ENCODE measurements at places on chromosomes 16 and 17.
A peak's percentile ranks its signal among the peaks of the same experiment; 100 is the strongest.

DNA sequence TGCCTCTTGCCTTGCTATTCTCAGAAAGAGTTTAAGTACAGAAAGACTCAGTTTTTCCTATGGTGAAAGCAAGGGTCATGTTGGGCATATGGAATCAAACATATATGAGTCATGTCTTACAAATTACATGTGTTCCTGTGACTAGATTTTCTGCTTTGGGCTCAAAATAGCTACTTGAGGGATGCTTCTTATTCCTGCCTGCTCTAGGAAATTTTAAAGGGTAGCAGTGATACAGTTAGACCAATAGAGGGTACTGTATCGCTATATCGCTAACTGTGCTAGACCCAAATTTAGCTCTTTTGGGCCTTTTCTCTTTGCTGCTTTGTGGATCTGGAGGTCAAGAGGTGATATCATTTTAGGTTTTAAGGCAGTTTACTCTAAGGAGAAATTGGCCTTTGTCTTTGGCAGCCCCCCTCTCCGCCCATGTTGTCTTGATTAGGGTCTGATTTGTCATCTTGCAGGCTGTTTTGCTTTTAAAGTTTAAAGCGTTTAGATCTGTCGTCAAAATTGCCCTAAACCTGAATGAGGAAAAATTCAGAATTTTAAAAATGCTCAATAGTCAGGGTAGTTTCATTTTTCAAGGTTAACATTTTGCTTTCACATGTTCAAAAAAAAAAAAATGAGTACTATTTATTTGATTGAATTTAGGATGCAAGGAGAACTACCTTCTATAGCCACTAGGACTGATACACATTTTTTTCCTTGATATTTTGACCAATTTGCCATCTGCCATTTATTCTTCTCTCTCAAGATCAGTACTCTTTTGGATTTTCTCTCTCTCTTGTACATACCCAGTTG, 8.8 kb downstream of the NFATC3 start:
- DNase-seq = no peak

- DNase-seq = no peak
Observed at GRCh38 chr17:7982666-7983065, 19.7 kb upstream of the GUCY2D start.

- no peak for DNase-seq
Observed at GRCh38 chr17:78197147-78197832, 10.1 kb downstream of the AFMID start.

GRCh38 chr16:1097800-1098199, 1.8 kb upstream of the C1QTNF8 start:
- no peak for DNase-seq

GRCh38 chr17:43353393-43353792, 45.4 kb upstream of the ARL4D start:
- DNase-seq = no peak

DNA sequence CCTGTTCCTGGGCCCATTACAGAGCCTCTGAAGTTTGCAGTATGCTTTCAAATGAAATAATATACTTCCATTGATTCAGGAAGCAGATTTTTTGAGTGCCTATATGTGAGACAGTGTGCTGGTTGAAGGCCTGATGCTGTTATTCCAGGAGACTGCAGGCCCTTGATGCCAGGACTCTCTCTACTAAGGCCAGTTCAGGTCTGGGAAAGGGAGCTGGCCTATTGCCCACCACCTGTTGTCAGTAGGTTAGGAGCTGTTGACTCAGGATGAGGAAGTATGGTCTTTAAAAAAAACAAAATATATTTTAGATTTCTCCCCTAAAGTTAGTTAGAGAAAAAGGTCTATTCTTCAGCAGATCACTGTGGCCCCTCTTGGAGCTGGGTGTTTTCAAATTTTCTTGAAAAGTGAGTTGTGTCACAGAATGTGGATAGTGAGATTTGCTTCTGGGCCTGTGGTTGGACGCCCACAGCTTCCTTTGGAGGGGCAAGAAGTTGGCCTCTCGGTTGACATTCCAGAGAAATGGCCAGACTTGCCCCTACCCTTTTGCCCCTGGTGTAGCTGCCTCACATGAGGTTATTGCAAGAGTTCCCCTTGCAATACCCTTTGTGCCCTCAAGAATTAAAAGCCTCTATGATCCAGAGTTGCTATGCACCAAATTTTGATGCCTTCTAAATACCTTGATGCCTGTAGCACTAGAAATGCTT, 7.9 kb downstream of the ESRP2 start:
- no peak for DNase-seq

DNA sequence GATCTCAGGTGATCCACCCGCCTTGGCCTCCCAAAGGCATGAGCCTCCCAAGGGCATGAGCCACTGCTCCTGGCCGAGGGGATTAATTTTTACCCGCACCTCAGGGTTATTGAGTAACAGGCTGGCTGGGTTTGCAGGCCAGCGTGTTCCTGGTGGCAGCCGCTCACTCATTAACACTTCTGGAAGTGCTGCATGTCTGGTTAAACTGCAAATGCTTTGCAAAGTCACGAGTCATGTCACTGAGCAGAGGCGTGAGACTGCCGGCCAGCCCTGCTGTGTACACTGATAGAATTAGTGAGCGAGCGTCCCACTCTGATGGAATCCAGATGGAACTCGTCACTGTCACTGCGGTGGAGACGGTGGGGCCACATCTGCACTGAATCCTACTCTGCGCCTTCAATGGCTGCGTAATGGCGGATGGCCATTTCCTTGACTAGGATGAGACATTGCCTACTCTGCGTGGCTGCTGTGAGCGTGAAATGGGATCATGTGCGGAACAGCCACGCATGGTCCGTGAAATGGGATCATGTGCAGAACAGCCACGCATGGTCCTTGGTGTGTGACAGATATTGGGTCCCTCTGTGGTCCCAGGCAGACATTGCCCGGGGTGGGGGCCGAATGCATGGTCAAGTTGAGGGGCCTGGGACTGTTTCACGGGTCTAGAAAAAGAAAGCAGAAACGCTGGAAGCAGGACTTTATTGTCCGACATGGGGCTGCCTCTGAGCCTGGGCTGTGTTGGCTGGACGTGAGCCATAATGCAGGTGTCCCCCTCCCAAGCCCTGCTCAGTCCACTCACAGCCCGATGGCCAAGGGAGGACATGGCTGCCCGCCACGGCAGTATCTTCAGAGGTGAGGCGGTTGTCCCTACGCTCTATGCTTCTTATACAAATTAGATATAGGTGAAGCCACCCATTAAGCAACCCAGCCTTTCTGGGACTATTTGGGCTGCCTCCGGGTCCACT, 740 bp upstream of the SLC5A10 start:
- DNase-seq = no peak

GRCh38 chr17:10072556-10073425, 125.6 kb downstream of the GAS7 start:
- DNase-seq = no peak

DNA sequence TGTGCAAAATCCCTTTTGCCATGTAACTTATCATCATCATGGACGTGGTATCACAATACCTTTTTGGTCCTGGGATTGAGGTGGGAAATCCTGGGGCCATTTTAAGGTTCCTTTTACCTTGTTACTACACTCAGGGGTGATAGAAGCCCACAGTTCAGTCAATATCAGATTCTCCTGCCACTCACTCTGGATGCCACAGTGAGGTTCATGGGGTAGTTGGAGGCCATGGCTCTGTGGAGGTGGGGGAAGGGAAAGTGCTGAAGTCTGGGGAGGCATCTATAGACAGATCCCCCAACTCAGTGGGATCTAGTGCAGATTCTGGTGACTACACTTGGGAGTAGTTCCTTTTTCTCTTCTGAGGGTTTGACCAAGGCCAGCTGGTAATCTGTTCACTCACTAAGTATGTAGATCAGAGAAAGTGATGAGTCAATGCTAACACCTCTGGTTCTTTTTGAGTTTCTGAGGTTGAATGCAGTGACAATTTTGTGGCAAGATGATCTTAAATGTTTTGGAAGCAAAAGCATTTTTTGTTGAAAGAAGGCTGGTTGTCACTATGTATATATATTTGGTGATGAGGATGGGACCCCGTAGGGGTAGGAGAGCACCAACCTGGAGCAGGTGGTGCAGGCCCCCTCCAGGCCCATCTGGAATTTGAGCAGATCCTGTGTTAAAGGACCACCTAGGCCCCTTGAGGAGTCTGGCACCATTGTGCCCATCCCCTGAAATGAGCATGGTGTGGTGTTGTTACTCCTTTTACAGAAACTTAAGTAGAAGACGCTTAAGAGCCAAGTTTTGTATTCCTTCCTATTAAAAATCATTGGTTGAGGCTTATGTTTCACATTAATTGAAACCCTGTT, 18.8 kb upstream of the IRF8 start:
- DNase-seq = no peak

GRCh38 chr16:52069866-52070265, 477.1 kb downstream of the TOX3 start:
- no peak for DNase-seq

DNA sequence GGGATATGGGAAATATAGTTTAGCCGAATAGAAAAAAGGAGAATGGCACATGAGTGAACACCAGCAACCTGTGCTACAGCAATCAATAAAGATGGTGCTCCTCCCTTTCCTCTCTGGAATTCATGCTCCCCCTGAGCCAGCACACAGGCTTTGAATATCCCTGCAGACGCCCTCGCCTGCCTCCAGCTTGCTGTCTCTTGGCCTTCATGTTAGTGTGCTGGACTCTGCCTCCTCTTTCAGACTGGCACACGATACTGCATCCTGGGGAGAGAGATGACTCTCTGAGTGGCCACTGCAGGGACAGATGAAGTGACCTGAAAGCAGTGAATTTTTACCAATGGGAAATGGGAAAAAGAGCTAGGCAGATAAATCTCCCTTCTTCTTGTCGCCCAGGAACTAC, 498.6 kb upstream of the SALL1 start:
- DNase-seq = no peak

DNA sequence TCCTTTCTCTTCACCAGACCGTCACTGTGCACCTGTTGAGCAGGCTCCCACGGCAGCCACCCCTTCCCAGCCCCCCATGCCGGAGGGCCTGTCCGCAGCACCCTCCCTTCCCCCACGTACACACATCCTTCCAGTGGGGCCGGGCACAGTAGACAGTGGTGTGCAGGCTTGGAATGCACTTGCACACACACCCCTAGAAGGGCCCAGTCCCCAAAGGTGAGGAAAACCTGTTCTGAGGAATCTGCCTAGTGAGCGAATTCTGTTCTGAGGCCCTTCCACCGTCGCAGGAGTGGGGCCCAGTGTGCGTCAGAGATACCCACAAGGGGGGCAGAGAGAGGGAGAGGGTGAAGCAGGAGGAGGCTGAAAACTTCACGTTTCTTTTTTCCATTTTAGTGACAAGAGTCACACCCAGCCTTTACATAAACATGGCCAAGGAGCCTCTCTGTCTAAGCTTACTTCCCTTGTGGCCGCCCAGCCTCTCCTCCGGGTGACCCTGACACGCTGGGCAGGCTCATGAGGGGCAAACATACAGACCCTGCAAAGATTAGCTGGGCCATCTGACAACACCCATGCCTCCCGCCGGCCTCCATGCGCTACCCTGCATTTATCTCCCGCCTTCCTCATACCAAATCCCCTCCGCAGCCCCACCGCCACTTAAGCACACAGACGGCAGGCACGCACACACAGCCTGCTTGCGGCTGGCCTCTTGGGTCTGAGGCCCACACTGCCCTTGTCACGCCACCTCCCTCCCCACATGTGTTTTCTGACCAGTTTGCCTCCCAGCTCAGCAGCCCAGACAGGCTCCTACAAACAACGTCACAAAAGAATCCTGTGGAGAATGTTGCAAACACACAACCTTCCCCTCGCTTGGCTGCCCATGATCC, 1.8 kb downstream of the ZBTB4 start:
- no peak for DNase-seq

DNA sequence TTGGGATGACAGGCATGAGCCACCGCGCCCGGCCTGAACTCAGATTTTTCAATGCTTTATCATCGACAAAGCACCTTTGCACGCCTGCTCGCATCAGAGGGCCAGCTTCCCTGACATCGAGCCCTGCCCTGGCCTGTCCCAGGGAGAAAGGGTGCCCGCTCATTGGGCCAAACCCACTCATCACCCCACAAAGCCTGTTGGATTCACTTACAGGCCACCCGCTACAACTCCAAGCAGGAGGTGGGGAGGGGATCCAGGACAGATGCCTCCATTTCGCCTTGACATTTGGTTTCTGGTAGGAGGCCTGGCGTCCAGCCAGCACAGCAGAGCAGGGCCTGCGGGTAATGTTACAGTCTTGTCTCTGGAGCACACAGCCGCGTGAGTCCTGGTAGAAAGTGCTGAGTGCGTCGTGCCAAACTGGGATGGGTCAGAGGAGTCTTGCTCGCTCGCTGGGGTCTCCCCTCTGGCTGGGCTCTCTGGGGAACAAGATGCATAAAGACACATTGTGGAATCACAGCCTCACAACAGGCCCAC, 19.8 kb downstream of the SMTNL2 start:
- no peak for DNase-seq

- no peak for DNase-seq
Observed at GRCh38 chr16:77430787-77431585, 3.8 kb downstream of the ADAMTS18 start.

GRCh38 chr17:31416503-31416923, 25.0 kb downstream of the RAB11FIP4 start:
- DNase-seq = no peak

DNA sequence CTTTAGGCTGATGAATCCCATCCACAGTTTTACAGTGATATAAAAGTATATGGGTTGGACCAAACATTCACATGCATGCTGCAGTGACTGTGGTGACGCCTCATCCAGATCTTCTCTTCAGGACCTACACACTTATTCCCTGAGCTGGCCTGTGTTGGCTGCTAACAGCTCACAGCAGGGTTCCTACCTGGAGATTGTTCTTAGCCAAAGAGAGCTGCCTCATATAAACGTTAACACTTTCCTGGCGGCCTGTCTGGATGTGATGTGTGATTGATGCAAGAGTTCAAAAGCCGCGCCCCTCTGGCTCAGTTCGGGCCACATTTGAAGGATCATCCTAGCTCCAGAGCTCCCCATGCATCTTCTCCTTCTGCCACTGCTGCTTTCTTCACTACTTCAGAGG, 93.0 kb upstream of the NETO2 start:
- DNase-seq = no peak

GRCh38 chr16:11743308-11744074, 834 bp upstream of the TXNDC11 start:
- DNase-seq = peak; percentile 44

- no peak for DNase-seq
Observed at GRCh38 chr17:58336456-58337209, 8.0 kb upstream of the TSPOAP1 start.

DNA sequence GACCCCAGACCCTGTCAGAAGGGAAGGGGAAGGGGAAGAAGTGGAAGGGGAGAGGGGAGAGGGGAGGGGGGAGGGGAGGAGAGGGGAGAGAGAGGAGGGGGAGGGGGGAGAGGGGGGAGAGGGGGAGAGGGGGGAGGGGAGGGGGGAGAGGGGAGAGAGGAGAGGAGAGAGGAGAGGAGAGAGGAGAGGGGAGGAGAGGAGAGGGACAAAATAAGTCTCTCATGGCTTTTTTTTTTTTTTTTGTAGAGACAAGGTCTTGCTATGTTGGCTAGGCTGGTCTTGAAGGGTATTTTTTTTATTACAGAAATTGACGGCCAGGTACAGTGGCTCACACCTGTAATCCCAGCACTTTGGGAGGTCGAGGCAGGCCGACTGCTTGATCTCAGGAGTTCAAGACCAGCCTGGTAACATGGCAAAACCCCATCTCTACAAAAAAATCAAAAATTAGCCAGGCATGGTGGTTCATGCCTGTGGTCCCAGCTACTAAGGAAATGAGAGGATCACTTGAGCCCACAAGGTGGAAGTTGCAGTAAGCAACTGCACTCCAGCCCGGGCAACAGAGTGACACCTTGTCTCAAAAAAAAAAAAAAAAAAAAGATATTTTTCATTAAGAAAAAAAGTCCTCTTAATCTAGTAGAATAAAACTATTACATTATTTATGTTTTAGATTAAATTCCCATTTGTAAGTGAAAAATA, 19.2 kb downstream of the AMFR start:
- DNase-seq = no peak
